B cell (primary cell): ENCODE measurements at places on chromosomes 7 and 10.

GRCh38 chr7:31333291-31333690 lies 7.2 kb downstream of the NEUROD6 start:
- peaks cover 5% of the 10 kb centered on the region for H3K27me3 ChIP-seq
- H3K36me3 ChIP-seq, result no peaks in the 10 kb centered on the region
- H3K4me3 ChIP-seq, result no peak overlapping the region
- no peaks in the 10 kb centered on the region for H3K4me1 ChIP-seq
- H3K27ac ChIP-seq, result no peak overlapping the region

- no peaks in the 10 kb centered on the region for H3K27me3 ChIP-seq
- H3K4me3 ChIP-seq, result no peak overlapping the region
- peak; percentile 13 for DNase-seq
- no peaks in the 10 kb centered on the region for H3K36me3 ChIP-seq
Observed at GRCh38 chr7:30799206-30799975, 28.2 kb downstream of the MINDY4 start.

- H3K36me3 ChIP-seq, result no peaks in the 10 kb centered on the region
- no peak for DNase-seq
- H3K4me1 ChIP-seq, result peaks cover 10% of the 10 kb centered on the region
- no peaks in the 10 kb centered on the region for H3K27me3 ChIP-seq
Observed at GRCh38 chr10:24209432-24209771, 464 bp downstream of the KIAA1217 start.

GRCh38 chr7:100443096-100443840 lies 7.0 kb upstream of the PPP1R35 start:
- H3K4me3 ChIP-seq, result no peak overlapping the region
- no peak overlapping the region for H3K27ac ChIP-seq
- no peaks in the 10 kb centered on the region for H3K27me3 ChIP-seq
- peaks cover 22% of the 10 kb centered on the region for H3K4me1 ChIP-seq

- peaks cover 5% of the 10 kb centered on the region for H3K4me1 ChIP-seq
- DNase-seq, result no peak
- H3K4me3 ChIP-seq, result no peak overlapping the region
- no peaks in the 10 kb centered on the region for H3K27me3 ChIP-seq
- H3K36me3 ChIP-seq, result no peaks in the 10 kb centered on the region
- H3K27ac ChIP-seq, result no peak overlapping the region
Observed at GRCh38 chr10:4111643-4112042, 326.6 kb upstream of the KLF6 start.

DNA sequence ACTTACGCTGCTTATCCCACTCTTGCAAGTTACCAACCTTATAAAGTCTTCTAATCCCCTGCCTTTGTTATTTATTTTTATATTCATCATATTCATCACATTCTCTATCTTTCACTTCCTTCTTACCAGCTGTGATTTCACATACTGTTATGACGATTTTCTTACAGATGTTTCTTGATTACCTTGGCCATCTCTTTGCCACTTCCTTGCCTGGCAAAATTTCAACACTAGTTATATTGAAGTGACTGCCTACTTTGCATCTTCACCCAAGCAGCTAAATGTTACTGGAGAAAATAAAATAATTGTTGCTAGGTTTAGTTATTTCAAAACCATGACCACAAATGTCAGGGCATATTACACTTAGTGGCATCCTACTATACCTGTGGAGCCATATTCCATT lies 8.8 kb upstream of the STEAP4 start:
- no peaks in the 10 kb centered on the region for H3K27me3 ChIP-seq
- DNase-seq, result no peak
- H3K27ac ChIP-seq, result no peak overlapping the region
- no peaks in the 10 kb centered on the region for H3K36me3 ChIP-seq

GRCh38 chr10:95655571-95656290 lies 780 bp downstream of the ALDH18A1 start:
- H3K4me1 ChIP-seq, result peaks cover 13% of the 10 kb centered on the region
- H3K4me3 ChIP-seq, result peak overlapping the region; percentile 0
- H3K36me3 ChIP-seq, result no peaks in the 10 kb centered on the region
- H3K27ac ChIP-seq, result peak overlapping the region; percentile 27
- H3K27me3 ChIP-seq, result no peaks in the 10 kb centered on the region

- peaks cover 11% of the 10 kb centered on the region for H3K4me1 ChIP-seq
- no peak overlapping the region for H3K4me3 ChIP-seq
- no peak overlapping the region for H3K27ac ChIP-seq
- H3K36me3 ChIP-seq, result no peaks in the 10 kb centered on the region
Observed at GRCh38 chr10:62492012-62492869, 118.1 kb downstream of the ZNF365 start.

DNA sequence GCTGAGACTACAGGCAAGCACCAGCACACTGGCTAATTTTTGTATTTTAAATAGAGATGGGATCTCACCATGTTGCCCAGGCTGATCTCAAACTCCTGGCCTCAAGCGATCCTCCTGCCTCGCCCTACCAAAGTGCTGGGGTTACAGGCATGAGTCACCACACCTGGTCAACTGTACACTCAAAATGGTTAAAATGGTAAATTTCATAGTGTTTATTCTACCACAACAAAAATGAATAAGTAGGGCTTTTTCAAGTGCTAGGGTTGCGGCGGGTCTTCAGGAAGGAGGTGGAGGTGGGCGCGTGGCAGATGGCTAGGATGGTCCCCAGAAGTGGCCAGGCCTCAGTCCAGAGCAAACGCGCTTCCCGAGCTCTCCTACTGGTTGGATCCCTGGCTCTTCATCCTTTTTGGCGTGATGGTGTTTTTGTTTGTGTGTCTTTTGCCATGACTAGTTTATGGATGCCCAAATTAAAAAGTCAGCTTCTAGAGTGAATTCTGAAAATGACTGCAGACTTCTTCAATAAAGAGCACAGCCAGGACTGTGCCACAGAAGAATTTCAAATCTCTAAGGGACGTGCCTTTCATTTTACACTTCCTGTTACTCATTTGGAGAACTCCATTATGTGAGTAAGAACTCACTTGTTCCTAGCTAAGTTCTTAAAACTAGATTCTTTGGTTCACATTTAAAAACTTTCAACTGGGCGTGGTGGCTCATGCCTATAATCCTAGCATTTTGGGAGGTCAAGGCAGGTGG lies 73.9 kb downstream of the TMEM130 start:
- no peak overlapping the region for H3K4me3 ChIP-seq
- H3K27me3 ChIP-seq, result no peaks in the 10 kb centered on the region
- no peaks in the 10 kb centered on the region for H3K36me3 ChIP-seq
- DNase-seq, result no peak

DNA sequence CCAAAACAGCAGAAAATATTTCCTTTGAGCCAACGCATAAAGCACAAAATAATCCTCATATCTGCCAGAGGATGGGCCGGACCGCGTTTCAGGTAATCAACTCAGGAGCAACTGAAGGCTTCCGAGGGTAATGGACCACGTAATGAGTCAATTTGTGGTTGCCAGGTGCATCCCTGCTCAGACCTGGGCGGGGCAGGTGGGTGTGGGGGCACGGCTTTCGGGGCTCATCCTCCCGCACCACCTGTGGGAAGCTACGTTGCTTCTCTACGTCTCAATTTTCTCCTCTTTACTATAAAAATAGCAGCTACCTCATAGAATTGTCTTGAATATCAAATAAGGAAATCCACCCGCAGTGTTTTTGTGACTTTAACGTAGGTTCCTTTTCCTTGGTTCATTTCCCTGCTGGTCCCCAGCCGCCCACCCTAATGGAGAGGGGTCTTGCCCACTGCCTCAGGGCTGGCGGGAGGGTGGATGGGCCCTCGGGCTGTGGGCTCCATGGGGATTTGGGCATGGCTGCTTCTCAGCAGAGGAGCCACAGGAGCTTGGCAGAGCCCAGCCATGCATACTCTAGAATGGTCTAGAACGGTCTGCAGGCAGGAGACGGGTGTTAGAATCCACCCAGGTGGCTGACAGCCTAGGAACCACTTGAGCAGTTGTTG lies 324.7 kb downstream of the ADARB2 start:
- H3K36me3 ChIP-seq, result no peaks in the 10 kb centered on the region
- DNase-seq, result peak; percentile 74
- H3K27me3 ChIP-seq, result peaks cover 7% of the 10 kb centered on the region

DNA sequence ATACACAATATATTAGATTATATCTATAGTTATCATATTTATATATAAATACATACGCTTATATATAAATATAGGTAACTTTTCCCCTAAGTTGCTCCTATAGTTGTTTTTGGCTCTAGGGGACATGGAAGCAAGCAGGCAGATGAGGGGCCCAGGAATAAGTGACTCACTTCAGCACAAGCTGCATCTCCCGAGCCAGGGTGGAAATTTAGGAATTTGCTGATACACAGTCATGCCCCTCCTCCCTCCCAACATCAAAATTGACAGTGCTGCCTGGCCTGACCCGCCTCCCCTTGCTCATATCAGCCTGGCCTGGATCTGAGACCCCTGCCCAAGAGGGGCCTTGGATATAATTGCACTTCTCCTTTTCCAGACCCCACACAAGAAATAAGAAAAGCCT lies 33.8 kb downstream of the MKI67 start:
- no peaks in the 10 kb centered on the region for H3K4me1 ChIP-seq
- no peak overlapping the region for H3K4me3 ChIP-seq
- peaks cover 2% of the 10 kb centered on the region for H3K36me3 ChIP-seq

GRCh38 chr10:43111921-43112607 lies 26.2 kb upstream of the CSGALNACT2 start:
- H3K4me3 ChIP-seq, result no peak overlapping the region
- no peak for DNase-seq
- H3K4me1 ChIP-seq, result no peaks in the 10 kb centered on the region
- H3K27ac ChIP-seq, result no peak overlapping the region
- no peaks in the 10 kb centered on the region for H3K27me3 ChIP-seq

DNA sequence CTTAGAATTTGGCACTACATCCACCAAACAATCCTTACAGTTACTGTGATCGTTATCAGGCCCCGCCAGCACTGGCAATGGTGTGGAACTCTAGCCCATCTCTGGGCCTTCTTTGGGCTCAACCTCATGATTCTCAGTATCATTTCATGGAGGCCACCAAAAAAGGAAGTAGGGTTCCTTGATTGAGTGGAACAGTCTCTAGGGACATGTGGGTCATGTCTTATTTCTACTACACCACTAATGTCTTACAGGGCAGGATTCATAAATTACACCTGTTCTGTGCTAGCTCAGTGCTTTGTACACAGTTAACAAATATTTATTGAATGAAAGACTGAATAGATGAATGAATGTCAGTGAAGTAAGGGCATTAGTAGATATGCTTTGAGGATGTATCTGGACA lies 53.9 kb downstream of the AP3M1 start:
- H3K27ac ChIP-seq, result no peak overlapping the region
- H3K4me3 ChIP-seq, result no peak overlapping the region
- peaks cover 65% of the 10 kb centered on the region for H3K36me3 ChIP-seq
- H3K27me3 ChIP-seq, result no peaks in the 10 kb centered on the region
- peak; percentile 65 for DNase-seq

- H3K27me3 ChIP-seq, result no peaks in the 10 kb centered on the region
- H3K4me1 ChIP-seq, result no peaks in the 10 kb centered on the region
- no peak overlapping the region for H3K27ac ChIP-seq
- H3K4me3 ChIP-seq, result no peak overlapping the region
- peaks cover 9% of the 10 kb centered on the region for H3K36me3 ChIP-seq
Observed at GRCh38 chr7:66157060-66157459, 42.4 kb downstream of the CRCP start.

- H3K27ac ChIP-seq, result no peak overlapping the region
- no peaks in the 10 kb centered on the region for H3K36me3 ChIP-seq
- peaks cover 10% of the 10 kb centered on the region for H3K4me1 ChIP-seq
- no peak overlapping the region for H3K4me3 ChIP-seq
- H3K27me3 ChIP-seq, result no peaks in the 10 kb centered on the region
Observed at GRCh38 chr10:102633287-102633686, 11.0 kb upstream of the TRIM8 start.

DNA sequence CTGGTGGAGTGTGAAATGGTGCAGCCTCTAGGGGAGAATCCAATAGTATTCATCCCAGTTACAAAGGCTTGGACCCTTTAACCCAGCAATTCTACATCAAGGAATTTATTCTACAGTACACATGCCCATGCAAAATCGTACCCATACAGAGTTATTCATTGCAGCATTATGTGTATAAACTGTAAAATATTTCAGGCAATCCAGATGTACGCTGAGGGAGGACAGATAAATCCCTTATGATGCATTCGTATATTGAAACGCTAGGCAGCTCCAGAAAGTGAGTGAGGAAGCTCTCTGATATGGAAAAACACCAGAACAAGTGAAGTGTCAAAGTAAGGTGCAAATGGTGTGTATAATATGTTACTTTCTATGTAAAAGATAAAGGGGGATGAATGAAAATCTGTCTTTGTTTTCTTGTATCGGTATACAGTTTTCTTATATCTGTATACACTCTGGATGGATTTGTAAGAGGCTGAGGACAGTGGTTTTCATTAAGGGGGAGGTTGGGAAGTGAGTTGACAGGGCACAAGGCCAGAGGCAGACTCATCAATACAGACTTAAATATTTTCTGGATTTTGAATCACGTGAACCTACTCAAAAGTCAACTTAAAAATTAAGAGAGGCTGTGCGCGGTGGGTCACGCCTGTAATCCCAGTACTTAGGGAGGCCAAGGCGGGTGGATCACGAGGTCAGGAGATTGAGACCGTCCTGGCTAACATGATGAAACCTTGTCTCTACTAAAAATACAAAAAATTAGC lies 17.1 kb downstream of the VWA2 start:
- H3K27ac ChIP-seq, result no peak overlapping the region
- no peaks in the 10 kb centered on the region for H3K4me1 ChIP-seq
- H3K4me3 ChIP-seq, result no peak overlapping the region

DNA sequence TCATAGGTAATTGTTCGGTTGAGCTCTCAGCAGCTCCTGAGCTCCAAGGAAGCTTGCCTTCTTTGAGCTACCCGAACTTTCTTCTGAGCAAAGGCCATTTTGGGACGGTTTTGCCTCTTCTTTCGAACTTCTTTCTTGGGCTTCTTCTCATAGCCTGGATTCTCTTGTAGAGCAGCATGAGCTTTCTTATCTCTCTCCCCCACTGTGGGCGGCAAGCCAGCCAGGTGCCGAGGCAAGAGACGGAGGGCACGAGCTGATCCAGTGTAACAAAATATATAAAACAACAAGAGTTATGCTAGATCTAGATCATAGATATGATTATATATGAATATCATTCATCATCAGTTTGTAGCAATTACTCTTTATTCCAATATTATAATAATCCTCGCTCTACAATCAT lies 16.5 kb upstream of the KNDC1 start:
- H3K27me3 ChIP-seq, result peaks cover 3% of the 10 kb centered on the region
- no peak overlapping the region for H3K4me3 ChIP-seq
- H3K27ac ChIP-seq, result no peak overlapping the region
- DNase-seq, result no peak
- no peaks in the 10 kb centered on the region for H3K4me1 ChIP-seq

GRCh38 chr7:104851268-104851667 lies 162.7 kb upstream of the KMT2E start:
- H3K36me3 ChIP-seq, result no peaks in the 10 kb centered on the region
- no peak overlapping the region for H3K4me3 ChIP-seq
- no peaks in the 10 kb centered on the region for H3K4me1 ChIP-seq
- DNase-seq, result no peak

DNA sequence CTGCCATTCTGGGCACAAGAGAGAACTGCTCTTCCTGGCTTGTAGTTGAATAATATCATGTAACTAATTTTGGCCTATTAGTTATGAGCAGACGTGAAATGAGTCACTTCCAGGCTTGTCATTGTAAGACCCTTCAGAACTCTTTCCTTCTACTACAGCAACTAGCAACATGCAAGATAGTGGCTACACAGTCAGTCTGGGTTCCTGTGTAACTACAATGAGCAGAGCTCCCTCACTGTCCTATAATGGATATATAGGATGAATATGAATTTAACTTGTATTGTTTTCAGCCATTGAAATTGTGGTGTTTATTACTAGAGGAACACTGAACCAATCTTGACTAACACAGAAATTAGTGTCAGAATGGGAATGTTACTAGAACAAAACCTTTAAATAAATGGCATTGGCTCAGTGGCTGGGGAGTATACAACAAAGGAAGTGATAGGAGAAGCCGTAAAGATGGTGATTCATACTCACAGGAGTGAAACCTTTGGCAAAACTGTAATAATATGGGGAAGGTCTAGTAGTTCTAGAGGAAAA lies 2.9 kb upstream of the MTPN start:
- peak overlapping the region; percentile 38 for H3K4me3 ChIP-seq
- peaks cover 9% of the 10 kb centered on the region for H3K36me3 ChIP-seq
- no peaks in the 10 kb centered on the region for H3K27me3 ChIP-seq
- peak overlapping the region; percentile 70 for H3K27ac ChIP-seq
- no peak for DNase-seq
- H3K4me1 ChIP-seq, result peaks cover 55% of the 10 kb centered on the region
